ENCODE measurements at places on chromosomes 2 and 18.

DNA sequence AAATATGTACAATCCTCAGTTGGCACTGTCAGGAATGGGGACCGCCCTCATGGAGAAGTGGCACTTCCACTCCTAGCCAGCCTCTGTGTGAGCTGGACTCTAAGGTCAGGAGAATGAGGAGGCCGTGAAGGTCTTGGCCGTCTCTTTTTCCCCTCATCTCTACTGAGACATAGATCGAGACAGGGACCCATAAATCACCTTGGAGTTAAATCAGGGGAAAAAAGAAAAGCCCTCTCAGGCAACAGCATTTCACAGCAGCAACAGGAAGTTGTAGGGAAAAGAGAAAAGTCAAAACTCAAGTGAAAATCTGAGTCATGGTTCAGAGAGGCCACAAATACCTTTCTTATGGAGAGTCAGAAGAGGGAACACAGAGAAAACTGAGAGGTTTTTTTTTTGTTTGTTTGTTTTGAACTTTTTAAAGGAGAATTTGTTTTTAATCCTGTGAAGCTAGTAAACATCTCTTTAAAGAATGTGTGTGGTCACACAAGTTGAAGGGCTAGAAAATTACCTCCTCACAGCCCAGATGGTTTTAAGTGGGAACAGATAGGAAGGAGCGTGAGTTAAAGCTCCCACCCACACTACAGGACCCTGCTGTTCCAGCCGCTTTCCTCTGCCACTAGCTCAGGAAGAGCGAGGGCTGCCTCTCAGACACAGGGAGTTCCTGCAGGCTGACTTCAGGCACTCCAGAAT is 30.6 kb upstream of the CYP1B1 start:
- DNase-seq: no peak

- DNase-seq: peak; percentile 24
Measured at GRCh38 chr2:55010149-55010591, 40.1 kb downstream of the RTN4 start.

DNA sequence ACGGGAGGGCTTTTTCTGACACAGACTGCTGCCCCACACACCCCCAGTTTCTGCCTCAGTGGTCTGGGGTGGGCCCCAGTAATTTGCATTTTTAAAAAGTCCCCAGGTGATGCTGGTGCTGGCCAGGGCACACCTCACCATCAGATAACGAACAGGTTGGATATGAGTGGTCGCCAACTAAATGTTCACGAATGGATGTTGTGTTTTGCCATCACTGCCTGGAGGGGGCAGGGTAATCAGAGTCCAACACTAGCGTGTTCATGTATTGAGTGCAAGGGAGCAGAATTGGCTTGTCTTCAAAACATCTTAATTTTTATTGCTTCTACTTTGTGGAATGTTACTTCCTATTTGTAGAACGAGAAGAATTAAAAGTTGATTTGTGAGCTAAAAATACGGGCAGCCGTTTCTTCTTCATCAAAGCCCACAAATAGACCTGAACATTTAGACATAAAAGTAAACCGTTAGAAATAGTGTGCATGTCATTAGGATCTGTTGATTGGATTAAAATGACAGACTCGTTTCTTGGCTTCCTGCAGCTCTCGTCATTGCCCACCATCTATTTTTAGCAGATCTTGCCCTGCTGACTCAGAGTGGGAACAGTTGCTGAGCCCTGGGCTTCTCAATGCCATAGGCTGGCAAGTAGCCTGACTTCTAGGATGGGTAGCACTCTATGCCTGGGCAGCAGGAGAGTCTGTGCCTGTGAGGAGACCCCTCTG is 45.2 kb downstream of the NCK2 start:
- DNase-seq: peak; percentile 78

DNA sequence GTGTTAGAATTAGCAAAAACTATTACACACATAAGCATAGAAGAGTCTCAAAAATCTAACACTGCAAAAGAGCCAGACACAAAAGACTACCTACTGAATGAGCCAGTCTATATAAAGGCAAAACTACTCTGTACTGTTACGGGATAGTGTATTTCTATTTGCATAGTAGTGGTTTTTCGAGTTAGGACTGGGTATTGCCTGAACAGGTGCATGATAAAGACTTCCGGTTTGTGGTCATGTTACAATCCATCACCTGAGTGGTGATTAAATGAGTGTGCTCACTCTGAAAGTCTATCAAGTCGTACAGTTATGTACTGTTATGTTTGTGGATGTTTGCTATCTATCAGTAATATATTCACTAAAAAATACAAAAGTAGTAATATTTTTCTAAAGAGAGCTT is 523.3 kb upstream of the SYT4 start:
- DNase-seq: no peak

GRCh38 chr2:66494708-66495107 is 59.8 kb downstream of the MEIS1 start:
- DNase-seq: no peak

DNA sequence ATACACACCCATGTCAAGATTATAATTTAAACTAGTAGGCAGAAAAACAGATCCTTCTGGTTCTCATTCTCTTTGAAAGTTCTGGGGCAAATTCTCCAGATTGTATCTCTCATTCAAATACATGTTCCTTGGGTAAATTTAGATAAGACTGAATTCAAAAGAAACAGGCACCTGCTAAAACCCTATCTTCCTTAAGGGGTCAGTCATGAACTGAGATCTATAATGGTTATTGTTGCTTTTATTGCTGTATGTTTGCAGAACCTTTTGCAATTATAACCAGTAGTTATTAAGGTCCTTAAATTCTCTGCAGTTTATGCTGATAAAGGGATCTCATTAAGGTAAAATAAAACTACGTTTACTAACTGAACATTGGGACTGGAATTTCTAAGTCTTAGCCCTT is 83.5 kb downstream of the MYO5B start:
- no peak for DNase-seq

- no peak for DNase-seq
Measured at GRCh38 chr18:4016391-4017049, 438.6 kb downstream of the DLGAP1 start.

DNA sequence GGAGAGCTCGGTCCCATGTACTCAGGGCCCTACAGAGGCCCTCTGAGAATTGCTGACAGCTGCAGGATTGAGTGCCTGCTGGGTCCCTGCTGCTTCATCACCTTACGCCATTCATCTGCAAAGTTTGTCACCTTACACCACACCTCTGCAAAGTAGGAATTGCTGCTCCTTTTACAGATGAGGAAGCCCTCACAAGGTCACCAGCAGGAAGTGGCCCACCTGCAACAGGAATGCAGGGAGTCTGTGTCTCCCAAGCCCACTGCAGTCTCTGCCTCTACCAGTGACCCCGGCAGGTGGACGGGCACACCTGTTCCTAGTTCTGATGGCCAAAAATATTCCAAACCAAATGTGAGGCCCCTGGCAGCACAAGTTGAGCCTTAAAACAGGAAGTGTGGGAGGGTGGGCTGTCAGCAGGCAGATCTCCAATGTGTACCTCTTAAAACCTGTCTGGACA is 441.4 kb downstream of the NBAS start:
- no peak for DNase-seq

Measured in stimulated activated CD4-positive, alpha-beta T cell treated with anti-CD3 and anti-CD28 coated beads, Interleukin-4, amount 100 ng/mL, for 24 hours (primary cell).